A172 (cell line): ENCODE measurements at places on chromosomes 6 and 20. TPM values are rescaled to one million over a fixed set of nuclear protein-coding genes. Genes with fewer than 3 reads are reported as not detected.
A peak's percentile ranks its signal among the peaks of the same experiment; 100 is the strongest.

DNA sequence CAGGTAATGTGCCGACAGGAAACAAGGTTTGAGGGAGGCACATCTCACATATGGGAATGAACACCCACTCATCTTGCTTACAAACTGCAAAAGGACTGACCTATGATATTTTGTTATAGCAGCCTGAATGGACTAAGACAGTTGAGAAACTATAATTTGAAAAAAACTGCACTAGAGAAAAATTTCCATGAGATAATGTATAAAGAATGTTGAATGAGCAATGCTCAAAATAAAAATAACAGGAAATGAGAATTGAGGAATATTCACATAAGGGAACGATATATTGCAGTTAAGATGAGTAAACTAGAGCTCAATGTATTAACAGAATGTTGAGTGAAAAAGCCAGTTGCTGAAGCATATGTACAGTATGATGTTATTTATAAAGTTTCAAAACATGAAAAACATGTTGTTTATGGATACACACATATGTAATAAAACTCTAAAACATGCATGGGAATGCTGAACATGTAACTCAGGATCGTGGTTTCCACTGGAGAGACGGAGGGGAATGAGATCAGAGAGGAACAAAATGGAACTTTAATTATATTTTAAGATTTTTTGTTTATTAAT is 6.3 kb upstream of the TBC1D22B start:
- DNase-seq = peak; percentile 50

DNA sequence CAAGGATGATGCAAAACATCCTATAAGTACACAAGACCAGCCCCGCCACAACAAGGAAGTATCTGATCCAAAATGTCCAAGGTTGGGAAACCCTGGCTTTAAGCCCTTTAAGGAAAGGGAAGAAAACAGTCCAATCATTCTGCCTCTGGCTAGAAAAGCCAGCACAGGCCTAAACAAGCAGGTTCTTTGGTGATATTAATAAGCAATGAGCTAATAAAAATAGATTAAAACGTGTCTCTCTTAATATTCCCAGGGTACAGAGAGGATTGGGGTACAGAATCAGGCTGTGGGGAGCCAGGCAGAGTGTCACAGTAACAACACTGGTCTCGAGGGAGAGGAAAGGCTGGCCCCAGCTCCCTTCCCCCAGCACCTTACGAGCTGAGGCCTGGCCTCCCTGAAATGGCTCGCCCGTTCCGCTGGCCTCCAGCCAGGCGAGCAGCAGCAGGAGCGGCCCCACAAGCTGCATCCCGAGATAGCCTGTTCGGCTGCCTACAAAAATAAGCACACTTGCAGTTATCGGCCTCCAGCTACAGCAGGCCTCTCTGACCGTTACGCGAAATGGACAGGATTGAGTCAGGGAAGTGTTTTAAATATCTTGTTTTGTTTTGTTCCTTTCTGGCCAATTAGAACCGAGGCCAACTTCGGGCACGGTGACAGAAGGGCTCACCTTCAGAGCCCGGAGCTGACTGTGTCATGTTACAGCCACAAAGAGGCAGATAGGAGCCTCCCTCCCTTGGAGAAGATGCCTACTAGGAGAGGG is 4.0 kb upstream of the ZMYND8 start:
- DNase-seq = peak; percentile 93

DNA sequence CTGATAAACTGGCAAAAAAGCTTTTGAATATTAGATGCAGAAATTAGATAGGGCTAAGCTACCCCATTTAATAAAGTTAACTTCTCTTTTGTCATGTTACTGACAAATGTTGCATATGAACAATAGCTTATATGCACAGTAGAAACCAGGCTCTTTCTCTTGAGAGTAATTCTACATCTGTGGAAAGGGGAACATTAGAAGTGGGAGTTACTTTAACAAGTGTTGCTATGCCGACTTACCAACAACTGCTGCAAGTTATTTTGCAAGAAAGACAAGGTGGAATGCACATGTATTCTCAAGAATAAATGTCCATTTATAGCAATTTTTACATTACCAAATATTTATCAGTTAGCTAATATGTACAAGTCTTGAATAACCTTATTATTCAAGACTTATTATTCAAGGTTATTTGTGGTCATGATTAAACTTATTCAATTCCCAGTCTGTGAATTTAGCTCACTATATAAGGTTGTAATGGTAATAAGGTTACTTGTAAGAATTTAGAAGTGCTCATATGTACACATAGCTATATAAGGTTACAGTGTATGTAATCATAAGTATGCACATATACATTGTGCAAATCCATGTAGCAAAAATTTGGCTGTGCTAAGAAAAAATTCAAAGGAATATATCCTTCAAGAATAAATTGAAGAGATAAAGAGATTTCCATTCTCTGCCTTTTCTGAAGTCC is 38.3 kb downstream of the ADGRG6 start:
- DNase-seq = no peak

GRCh38 chr6:134464690-134465411 is 146.9 kb upstream of the SGK1 start:
- peak; percentile 85 for DNase-seq

DNA sequence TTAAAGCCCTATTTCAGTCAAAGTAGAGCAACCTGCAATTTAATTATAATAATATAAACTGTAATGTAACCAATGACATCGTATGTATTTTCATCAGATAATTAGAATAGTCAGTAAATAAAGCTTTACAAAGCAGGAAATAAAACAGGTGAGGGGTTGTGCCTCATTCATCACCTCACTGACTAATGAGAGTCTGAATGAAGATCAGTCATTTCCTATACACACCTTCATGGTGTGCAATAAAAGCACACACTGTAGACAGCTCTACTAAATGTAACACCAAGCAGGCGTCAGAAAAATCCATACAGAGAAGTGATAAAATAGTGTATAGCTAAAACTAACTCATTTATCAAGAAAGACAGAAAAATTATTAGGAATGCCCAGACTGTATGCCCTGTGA is 105.9 kb downstream of the MAN1A1 start:
- no peak for DNase-seq

Gene ZKSCAN3
- 3.7 and 5.0 TPM in 2 replicates for total RNA-seq

Gene SLC29A1
- total RNA-seq = 24.7 and 26.2 TPM in 2 replicates

Gene KCNK15
- 0.62 TPM in 1 of 2 replicates, not detected in the other for total RNA-seq
